Muscle of back (tissue), 13 donors: ENCODE measurements at places on chromosomes 11 and 22.

DNA sequence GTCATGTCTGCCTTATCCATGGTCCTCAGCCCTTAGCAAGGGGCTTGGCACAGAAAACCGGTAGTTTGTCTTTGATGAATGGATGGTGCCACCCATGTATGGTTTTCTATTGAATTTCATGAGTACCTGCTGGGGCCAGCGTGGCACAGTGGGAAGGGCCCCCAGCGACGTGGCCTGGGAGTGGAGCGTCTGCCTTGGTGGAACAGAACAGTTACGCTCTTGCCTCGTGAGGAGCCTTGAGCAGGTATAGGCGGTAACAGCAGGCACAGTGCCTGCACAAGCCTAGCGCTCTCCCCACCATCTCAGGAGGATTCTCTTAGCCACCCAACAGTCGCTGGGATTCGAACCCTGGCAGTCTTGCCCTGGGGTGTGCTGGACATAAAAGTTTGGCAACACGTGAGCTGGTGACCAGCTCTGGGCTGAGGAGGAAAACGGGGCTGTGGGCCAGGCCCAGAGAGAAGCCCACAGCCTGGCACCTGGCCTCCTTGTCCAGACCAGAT is 3.0 kb upstream of the SSH3 start:
- no peak for DNase-seq

DNA sequence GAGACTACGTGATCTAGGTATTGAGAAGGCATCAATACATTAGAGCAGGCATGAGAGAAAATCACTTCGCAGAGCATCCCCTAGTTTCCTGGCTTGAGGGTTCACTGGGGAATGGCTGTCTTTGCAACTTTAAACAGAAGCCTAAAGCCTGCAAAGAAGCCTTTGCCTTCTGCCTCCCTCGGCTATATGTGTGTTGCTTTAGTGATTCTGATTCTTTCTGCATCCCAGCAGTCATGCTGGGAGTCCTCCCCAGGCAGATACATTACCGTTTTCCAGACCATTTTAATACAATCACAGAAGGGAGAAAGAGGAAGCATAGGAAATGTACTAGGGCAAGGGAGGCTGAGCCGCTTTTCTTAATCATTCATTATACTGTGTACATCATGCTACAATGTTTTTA is 773.2 kb upstream of the LRRC4C start:
- no peak for DNase-seq

- no peak for DNase-seq
Measured at GRCh38 chr11:62033191-62034035, 66.0 kb upstream of the FTH1 start.

- no peak for DNase-seq
Measured at GRCh38 chr22:31081963-31082605, 966 bp downstream of the SMTN start.

GRCh38 chr11:1653541-1654387 is 24.2 kb downstream of the KRTAP5-5 start:
- DNase-seq: no peak

DNA sequence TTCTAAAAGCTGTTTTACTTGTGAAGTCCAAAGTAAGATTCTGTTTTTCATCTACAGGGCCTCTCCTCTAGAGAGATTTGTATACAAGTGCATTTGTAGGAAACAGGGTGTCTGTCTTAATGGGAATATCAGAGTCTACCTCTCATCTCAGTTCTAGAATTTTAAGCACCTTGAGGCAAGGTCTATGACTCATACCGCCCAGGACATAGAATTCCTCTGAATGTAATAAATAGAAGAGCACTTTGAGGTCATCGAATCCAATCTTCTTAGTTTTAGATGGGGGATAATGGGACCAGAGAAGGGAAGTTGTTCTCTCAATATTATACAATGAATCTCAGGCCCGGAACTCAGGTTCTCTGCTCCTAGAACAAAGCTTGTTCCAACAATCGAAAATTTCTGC is 101.8 kb upstream of the TIMP3 start:
- no peak for DNase-seq

- DNase-seq: no peak
Measured at GRCh38 chr22:25670070-25670461, 71.9 kb upstream of the MYO18B start.

GRCh38 chr11:60691661-60692060 is 7.8 kb upstream of the MS4A8 start:
- DNase-seq: no peak

GRCh38 chr11:119919656-119920055 is 190.7 kb upstream of the NECTIN1 start:
- no peak for DNase-seq

- DNase-seq: no peak
Measured at GRCh38 chr11:42098075-42098474, 638.6 kb upstream of the LRRC4C start.

GRCh38 chr11:36235750-36236149 is 53.5 kb downstream of the COMMD9 start:
- no peak for DNase-seq

GRCh38 chr11:111476956-111477355 is 35.2 kb downstream of the BTG4 start:
- no peak for DNase-seq
